Cerebellar nuclear complex (tissue), 1 donor: ENCODE measurements at places on chromosomes 6 and 20.

DNA sequence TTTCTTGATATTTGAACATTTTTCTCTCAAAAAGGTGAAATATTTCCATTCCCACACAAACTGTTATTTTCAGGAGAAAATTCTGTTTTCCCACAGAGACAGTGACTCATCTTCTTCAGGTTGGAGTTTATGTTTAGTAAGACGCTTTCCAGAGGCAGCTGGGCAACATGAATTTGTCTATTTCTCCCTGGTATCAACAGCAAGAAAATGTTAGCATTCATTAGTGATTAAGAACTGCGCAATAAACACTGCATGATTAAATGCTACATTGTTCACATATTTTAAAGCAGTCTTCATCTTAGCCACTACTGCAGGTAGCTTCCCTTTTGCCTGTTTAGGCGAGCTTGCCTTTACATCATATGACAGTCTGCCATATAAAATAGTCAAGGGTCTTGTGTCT lies 295.7 kb downstream of the C6orf118 start:
- DNase-seq: no peak

GRCh38 chr6:156599978-156600590 lies 177.1 kb upstream of the ARID1B start:
- no peak for DNase-seq

GRCh38 chr6:144886682-144887081 lies 601.5 kb downstream of the UTRN start:
- no peak for DNase-seq

DNA sequence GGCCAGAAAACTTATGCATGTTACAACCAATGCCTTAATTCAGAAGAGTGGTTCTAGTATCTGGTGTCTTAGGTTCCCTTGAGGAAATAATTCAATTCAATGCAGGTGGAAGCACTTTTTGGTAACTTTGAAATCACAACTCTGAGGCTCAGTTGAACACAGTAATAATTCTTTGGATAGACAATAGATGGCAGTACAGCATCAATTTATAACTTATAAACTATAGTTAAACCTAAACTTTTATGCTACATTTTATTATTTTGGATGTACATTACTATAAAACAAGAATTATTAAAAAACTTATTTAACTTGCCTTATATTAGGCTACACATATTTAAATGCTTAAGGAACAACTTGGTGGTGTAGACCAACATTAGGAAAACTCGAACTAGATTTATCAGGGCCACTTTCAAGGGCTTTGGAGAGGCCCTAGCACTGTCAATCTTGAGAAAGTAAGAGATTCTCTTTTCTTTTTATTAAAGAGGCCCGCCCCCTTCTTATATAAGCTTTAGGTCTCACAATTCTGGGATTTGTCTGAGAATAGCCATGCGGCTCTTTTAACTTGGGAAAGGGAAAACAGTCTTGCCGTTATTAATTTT lies 85.9 kb downstream of the CRYBG1 start:
- no peak for DNase-seq

DNA sequence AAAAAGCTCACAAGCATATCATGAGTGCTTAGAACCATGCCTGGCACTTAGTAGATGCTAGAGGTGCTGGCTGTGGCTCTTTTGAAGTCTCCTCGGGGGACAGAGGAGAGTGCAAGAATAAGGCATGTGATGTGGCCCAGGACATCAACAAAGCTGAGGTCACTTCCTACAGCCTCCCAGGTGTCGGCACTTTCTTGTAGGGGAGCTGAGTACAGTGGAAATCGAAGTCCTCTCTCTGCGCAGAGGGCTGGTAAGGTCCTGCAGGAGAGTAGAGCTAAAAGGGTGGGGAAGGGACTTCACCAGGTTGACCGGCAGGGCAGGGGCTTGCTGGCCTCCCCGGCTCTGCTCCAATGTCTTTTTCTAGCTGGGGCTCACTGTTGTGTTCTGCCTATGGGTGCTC lies 11.2 kb downstream of the SLC13A3 start:
- no peak for DNase-seq

DNA sequence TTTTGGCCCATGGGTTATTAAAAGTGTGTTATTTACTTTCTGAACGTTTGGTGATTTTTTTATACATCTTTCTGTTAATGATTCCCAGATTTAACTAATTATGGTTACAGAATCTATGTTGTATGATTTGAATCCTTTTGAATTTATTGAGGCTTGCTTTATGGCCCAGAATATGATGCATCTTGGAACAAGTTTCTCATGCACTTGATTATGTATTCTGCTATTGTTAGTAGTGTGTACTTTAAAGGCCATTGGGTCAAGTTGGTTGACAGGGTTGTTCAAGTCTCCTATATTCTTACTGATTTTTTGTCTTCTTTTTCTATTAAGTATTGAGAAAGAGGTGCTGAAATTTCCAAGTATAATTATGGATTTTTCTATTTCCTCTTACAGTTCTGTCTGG lies 105.0 kb upstream of the FOXO3 start:
- no peak for DNase-seq

GRCh38 chr6:138608896-138609295 lies 109.6 kb upstream of the NHSL1 start:
- no peak for DNase-seq

- no peak for DNase-seq
Measured at GRCh38 chr6:148091394-148091793, 251.2 kb upstream of the SASH1 start.

- peak; percentile 21 for DNase-seq
Measured at GRCh38 chr6:159968295-159969203, at the start of gene IGF2R. Gene IGF2R, plus strand, starts transcription at chr6:159969082. Its CDS starts 165 bp downstream, at chr6:159969247.

- DNase-seq: no peak
Measured at GRCh38 chr6:33912195-33912594, 108.4 kb upstream of the MLN start.

DNA sequence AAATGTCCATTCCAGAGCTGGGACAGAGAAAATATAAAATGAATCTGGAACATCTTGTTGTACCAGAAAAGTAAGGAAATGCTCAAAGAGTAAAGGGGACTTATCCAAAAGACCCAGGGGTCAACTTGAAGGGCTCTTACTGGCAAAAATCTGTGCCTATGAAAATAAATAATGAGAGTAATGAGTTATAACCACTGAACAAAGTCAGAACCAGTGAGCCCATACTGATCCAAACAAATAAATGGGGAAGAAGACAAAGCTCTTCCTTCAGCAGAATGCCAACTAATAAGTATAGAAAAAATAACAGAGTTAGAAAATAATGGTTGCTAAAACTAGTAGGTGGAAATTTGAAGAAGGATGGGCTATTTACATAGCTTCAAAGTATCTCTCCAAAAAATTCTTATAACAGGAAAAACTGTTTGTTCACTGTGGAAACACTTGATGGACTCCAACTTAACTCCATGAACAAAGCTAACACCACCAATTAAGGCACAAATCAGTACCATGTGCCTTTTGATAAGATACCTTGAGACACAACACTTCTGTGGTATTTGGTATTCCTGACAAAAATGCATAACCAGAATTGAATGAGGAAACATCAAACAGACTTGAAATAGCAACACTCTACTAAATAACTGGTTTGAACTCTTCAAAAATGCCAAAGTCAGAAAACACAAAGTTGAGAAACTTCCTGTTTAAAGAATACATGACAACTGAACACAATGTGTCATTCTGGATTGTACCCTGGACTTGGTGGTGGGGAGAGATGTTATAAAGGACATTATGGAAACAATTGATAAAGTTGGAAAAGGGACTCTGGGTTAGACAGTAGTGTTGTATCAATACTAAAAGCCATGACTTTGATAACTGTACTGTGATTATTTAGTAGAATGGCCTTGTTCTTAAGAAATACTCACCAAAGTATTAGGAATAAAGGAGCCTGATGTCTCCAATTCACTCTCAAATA lies 197.5 kb downstream of the ISM1 start:
- no peak for DNase-seq

- DNase-seq: no peak
Measured at GRCh38 chr6:44201200-44201599, 15.5 kb upstream of the MYMX start.

DNA sequence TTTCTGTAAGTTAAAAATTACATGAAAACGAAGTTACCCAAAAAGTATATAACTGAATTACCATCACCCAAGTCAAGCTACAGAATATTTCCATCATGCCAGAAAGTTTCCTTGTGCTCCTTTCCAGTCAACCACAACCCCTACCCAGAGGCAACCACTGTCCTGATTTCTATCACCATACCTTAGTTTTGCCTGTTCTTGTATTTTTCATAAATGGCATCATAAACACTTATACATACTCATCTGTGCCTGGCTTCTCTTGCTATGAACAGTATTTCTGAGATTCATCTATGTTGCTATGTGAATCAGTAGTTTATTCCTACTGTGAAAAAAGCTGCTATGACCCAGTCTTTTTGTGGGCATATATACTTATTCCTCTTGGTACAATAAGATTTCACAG lies 7.4 kb downstream of the FKBP5 start:
- no peak for DNase-seq

- DNase-seq: no peak
Measured at GRCh38 chr6:6494677-6495076, 93.8 kb upstream of the LY86 start.

DNA sequence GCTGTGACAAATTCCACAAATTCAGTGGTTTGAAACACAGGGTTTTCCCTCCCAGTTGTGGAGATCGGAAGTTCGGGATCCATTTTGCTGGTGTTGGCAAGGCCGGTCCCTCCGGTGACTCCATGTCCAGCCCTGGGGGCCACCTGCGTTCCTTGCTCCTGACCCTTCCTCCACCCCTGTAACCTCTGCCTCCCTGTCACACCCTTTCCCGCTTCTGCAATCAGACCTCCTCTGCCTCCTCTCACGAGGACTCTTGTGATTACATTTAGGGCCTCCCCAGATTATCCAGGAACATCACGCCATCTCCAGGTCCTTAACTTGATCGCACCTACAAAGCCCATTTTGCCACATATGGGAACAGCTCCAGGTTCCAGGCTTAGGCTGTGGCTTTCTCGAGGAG lies 12.5 kb downstream of the RPS6KA2 start:
- no peak for DNase-seq

DNA sequence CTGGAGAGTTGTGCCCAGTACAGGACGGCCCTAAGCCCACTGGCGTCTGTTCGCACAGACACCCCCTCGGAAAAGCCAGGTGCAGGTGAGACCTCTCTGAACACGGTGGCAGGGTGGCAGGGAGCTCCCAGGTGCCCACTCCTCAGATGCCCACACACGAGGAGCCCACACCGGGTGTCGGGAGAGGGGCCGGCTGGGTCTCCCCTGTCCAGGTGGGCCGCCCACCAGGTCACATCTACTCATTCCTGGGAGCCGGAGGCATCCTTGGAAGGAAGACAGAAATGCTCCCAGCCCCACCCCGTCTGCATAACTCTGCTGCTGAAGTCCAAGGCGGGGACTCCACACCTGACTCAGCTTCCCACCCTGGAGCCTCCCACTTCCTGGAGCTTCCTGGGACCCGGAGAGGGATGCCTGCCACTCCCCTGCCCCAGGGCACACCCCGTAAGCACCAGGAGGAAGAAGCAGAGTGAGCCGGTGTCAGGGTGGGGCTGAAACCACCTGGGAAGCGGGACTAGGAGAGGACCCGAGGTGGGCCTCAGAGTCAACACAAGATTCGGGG lies 2.5 kb downstream of the SRMS start:
- DNase-seq: no peak

DNA sequence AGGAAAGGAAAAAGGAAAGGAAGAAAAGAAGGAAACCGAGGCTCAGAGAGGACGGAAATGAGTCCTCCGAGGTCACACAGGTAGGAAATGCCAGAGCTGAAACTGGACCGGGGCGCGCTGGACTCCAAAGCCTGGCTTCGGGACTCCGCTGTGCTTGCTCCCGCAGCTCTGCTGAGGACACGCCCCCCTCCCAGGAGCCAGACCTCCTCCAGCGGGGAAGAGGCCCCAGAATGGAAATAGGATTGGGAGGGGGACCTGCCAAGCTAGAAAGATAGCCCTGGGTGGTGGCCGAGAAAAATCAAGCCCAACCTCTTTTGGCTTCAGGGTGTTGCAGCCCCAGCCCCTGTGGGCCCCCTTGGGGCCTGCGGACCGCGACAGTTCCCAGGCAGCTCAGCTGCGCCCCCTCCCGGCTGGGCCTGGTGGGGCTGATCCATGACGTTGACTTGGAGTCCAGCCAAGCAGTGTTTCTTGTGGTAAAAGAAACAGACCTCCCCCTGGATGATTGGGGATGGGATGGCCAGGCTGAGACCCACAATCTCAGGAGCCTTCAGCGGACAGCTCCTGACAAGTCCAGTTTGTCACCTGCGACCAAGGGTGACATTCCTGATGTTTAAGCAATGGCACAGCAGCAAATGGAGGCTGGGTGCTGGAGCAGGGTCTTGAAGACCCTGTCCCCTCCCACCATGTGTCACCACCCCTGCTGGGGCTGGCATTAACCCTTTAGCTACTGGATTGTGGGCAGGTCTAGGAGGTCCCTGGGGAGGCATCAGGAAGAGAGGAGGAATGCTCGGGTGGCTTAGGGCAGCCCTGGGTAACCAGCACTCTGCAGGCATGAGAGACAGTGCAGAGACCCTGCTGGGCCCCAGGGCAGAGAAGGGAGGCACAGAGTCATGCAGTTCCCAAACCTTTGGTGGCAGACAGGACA lies 55.4 kb downstream of the RIPOR3 start:
- DNase-seq: no peak

GRCh38 chr20:40080041-40080652 lies 608.9 kb downstream of the MAFB start:
- no peak for DNase-seq

- no peak for DNase-seq
Measured at GRCh38 chr6:50655848-50656453, 57.4 kb upstream of the TFAP2D start.

GRCh38 chr20:41029150-41029901 lies 704 bp downstream of the TOP1 start:
- no peak for DNase-seq

GRCh38 chr6:111764238-111765175 lies 108.7 kb downstream of the FYN start:
- DNase-seq: no peak

DNA sequence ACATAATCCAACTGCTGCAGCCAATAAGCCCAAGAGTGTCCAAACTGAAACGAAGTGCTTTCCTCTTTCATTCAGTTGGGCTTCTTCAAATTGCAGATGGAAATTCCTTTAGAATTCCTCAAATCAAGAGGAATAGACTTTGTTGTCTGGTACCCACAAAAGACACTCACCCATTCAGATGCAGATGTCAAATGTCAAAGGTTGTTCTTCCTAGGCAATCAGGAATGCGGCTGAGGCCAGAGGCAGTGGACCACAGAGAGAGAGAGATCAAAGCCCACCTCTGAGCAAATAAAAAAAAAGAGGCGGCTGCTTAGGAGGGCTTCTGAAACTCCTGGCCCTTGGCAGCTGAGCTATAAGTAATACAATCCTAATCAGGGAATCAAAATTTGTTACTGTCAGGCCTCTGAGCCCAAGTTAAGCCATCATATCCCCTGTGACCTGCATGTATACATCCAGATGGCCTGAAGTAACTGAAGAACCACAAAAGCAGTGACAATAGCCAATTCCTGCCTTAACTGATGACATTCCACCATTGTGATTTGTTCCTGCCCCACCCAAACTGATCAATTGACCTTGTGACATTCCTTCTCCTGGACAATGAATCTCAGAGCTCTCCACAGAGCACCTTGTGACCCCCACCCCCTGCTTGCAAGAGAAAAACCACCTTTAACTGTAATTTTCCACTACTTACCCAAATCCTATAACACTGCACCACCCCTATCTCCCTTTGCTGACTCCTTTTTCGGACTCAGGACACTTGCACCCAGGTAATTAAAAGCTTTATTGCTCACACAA lies 303.0 kb upstream of the GJE1 start:
- DNase-seq: no peak
